ENCODE measurements at places on chromosomes 11 and 22. TPM values are rescaled to one million over a fixed set of nuclear protein-coding genes. Genes with fewer than 3 reads are reported as not detected.

The BIRC2 gene
- 54.7 TPM for total RNA-seq

GRCh38 chr11:36465449-36466163 is 44.5 kb downstream of the TRAF6 start:
- no peak for DNase-seq

DNA sequence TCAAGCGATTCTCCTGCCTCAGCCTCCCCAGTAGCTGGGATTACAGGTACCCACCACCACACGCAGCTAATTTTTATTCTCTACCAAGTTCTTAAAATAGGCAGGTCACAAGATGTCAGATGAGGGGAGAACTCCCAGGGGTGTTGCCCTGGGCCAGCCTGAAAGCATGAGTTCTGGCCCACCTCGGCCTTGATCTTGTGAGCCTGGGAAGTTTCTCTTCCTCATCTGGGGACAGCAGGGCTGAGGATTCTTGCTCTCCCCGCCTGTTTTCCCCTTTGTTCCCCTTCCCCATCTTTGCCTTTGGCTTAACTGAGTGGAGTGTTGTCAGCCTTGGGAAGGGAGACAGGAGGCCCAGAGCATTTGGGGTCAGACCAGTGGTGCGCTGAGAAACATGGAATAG is 3.5 kb downstream of the PDXP start:
- no peak for DNase-seq

DNA sequence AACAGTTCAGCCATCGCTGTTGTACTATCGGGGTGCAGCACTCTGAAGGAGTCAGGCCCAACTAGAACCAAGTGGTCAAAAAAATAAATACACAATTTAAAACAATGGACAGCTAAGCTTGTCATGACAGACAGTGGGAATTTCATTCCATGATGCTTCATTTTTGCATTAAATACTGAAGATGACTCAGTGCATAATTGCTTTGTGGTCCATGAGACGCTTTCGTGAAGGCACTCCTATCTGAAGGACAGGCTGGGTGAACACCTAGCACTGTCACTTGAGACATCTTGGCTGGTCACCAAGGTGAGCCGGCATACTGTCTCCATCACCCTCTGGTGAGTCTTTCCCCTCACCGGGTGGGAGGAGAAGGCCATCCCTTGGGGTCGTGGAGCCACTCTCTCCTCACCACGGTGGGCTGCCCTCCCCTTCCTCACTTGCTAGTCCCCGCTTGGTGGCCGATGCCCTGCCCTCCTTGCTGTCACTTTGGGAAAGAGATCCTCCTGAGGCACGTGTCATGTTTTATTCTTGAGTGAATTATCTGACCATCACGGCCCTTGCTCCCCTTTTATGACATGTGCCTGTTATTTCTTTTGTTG is 4.9 kb upstream of the TESMIN start:
- no peak for DNase-seq

The SHANK3 gene
- 1.2 TPM for total RNA-seq

DNA sequence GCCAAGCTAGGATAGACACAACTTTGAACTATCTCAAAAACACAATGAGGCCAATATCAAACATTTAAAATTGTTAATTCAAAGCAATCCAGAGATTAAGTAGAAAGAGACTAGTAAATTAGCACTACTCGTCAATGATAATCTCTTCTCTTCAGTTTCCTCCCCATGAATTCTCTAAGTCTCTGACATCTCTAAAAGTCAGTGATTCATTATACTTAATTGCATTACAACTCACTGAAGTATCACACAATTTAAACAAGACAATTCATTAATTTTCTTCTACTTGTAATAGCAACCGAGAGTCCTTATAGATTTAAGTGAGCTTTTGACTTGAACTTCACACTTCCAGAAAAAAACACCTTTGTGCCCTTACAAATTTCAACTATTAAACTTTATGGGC is 4.3 kb downstream of the DDX6 start:
- DNase-seq = no peak

GRCh38 chr11:845872-846495 is 3.3 kb downstream of the TSPAN4 start:
- no peak for DNase-seq

DNA sequence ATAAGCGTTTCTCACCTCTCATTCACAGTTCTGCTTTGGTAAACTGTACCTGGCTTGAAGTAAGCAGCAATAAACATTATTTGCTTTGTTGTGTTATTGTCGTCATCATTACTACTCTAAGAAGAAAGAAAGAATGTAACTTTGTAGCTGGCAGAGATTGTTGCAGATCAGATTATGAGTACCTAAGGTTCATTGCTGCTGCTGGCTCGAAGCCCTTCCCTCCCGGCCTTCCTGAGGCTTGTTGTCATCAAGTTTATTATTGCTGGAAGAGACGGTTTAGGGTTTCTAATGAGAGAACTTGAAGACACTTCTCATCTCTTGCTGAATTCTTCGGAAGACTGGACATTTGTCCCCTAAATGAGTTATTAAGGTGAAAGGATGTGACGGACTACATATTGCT is 101.3 kb downstream of the GRAMD1B start:
- no peak for DNase-seq

DNA sequence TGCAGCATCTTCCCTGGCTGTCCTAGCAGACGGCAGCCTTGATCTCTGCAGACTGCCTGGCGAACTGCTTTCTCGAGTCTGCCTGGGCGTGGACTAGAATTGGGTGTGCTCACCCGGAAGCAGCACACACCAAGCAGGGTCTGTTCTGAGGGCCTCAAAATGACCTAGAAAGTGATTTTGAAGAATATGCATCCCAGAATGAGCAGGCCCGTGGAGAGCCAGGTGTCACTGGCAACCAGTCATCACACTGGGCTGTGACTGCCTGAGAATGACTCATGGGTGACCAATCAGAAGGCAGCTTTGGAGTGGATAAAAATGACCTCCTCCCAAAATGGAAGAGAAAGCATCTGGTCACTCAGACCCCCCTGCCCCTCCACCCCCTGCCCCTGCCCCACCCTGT is 114.9 kb upstream of the NECTIN1 start:
- DNase-seq = no peak

The FAM83F gene
- total RNA-seq = 0.07 TPM

GRCh38 chr11:62604460-62605120 is 2.9 kb upstream of the MTA2 start:
- no peak for DNase-seq

The HIRA gene
- 10.7 TPM for total RNA-seq

DNA sequence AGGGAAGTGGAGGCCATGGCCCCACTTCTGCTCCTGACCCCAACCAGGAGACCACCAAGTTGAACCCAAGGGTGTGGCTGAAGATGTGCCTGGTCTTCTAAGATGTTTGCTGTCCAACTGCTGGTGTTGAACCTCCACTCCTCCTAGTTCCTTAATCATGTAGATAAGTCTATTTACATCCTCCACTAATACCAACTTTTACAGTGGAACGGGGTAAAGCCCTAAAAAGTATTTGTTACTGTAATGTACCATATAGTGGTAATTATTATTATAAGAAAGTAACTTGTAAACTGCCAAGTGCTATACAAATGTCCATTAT is 19.0 kb upstream of the RASSF10 start:
- DNase-seq = no peak

DNA sequence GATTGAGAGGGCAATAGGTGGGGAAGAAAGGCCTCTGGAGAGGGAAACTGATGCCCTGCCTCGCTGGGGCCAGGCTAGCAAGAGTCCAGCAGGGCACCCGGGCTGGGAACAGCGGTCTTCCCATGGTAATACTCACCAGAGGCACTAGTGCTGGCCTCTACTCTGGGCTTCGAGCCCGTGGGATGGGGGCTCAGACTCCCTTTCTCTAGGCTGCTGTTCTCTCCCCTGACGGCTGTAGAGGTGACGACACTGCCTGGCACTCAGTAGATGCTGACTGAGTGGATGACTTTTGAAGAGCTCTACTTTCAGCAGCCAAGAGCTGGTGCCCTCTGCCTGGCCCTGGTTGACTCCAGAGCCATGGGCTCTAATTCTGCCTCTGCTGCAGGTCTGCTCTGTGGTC is 818 bp upstream of the C1QTNF4 start:
- no peak for DNase-seq

- no peak for DNase-seq
These were observed 962.3 kb downstream of the TBC1D22A start for GRCh38 chr22:47724751-47725150.

GRCh38 chr11:121773076-121773475 is 320.3 kb upstream of the SORL1-AS1 start:
- no peak for DNase-seq

DNA sequence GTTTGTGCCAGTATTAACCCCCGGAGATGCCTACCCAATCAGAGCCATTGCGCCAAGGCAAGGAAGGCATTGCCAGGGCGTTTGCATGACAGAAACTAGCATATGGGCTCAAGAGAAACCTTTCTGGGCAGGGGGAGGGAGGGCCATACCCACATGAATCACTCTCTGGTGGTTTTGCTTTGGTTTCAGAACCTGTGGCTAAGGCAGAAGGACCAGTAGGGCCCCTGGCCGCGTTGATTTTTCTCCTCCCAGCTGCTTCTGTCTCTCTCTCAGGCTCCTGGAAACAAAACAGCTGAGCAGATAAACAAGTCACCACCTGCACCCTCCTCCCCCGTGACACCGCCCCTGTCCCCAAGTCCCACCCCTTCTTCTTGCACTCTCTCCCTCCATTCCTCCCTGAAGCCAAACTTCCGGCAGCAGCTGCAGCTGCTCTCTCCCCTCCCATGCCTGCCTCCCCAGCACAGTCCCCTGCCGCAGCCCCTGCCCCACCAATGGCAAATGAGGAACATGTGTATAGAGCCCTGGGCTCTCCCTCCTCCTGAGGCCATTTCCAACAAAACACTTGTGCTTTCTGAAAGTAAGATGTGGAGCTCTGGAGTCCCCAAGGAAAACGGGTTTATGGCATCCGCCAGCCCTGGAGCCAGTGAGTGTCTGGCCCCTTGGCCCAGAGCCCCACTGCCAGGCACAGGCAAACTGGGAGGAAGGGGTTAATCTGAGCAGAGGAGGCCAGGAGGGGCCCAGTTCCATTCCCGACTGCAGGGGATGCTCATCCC is 39.0 kb upstream of the ADA2 start:
- DNase-seq = no peak

DNA sequence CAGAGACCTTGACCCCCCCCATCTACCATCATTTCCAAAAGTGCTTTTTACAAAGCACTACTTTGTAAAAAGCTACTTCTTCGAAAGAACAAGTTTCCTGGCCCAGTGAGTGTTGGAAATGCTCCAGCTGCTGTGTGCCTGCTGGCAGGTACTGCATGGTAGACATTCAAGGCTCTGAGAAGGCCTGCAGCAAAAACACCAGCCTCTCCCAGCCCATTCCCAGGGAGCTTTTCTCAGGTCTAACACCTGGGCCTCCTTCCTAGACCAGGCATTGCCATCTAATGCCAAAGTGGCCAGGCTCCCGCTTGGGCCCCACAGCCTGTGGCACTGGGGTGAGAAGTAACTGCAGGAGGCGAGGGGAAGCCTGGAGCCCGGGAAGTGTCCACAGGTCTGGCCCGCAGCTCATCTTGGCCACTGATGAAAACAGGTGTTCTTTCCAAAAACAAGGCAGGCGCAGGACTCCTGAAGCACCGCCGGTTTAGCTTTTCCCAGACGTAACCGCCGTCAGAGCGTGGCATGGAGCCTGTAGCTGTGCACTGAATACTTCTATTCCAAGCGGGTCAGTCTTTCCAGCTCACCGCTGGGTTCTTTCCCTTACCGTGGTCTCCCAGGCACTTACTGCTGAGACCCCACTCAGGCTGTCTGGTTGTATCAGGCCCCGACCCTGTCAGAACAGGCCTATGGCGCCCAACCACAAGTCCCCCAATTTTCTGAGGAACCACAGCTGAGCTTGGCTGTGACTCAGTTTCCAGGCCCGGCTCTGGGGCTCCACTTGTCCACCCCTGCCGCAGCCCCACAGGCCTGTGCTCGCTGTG is 1.2 kb upstream of the TCIRG1 start:
- no peak for DNase-seq

DNA sequence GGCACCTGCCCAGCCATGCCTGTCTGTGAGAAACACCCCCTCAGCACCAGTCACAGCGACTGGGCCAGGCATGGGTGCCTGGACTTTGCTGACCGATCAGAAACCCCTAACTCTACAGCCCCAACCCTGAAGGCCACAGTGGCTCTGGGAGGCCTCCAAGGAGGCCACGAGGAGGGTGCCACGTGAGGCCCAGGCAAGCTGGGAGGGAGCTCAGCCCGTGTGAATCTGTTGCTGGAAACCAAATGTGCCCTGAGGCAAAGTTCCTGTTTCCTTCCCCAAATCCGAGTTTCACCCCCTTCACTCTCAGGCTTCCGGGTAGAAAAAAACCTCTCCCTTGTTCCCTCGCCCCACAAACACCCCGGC is 1.3 kb downstream of the UNC93B1 start:
- DNase-seq = no peak

DNA sequence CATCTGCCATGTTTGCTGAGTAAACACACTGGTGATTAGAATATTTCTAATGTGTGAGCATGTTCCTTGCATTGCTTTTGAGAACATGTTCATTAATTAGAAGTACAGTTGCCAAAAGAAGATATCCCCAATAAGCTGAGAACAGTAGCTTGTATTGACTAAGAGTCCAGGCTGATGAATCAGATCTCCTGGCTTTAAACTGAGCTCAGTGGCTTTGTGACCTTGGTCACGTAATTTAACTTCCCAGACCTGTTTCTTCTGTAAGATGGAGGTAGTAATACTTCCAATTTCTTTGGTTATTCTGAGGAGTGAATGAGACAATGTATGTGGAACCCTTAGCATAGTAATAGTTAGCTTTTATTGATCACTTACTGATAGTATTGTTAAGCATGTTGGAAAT is 61.9 kb downstream of the CYB5R2 start:
- DNase-seq = no peak

The GLYAT gene
- not detected for total RNA-seq

DNA sequence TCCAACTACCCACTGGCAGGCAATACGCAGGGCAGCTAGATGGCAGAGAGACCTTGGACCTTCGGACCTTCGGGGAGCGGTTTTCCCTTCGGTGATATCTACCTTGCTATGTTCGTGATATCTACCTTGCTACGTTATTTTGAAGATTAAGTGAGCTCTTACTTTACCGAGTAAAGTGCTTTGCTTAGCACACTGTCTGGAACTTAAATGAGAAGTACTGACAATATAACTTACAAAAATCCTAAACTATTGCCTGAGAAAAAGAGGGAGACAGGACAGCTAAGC is 1.0 kb upstream of the PRDM10 start:
- no peak for DNase-seq

The ARHGAP42 gene
- 5.6 TPM for total RNA-seq

The RASD2 gene
- not detected for total RNA-seq

- DNase-seq = no peak
These were observed 29.1 kb upstream of the TP53I11 start for GRCh38 chr11:44979543-44980399.

DNA sequence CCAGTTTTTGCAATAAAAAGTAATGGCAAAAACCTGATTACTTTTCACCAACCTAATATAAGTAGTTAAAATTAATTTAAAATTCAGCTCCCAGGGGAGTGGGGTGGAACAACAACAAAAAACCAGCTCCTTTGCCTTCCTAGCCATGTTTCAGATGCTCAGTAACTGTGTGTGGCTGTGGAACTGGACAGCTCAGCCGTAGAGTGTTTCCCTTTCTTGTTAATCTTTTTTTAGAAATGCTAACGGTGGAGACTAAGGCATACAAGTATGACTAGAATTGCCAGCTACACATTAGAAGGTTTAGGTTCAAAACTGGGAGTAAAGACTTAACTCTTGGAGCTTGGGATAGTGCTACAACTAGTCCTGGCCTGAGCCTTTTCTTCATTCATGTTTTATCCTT is 45.0 kb downstream of the PPP6R3 start:
- no peak for DNase-seq

All from NCI-H460 (cell line).